SW480 (cell line): ENCODE measurements at places on chromosomes 11 and 22.

GRCh38 chr22:17954200-17954859 is 70.0 kb downstream of the MICAL3 start:
- no peak for DNase-seq

GRCh38 chr11:76690736-76691135 is 20.2 kb upstream of the LRRC32 start:
- DNase-seq = no peak

DNA sequence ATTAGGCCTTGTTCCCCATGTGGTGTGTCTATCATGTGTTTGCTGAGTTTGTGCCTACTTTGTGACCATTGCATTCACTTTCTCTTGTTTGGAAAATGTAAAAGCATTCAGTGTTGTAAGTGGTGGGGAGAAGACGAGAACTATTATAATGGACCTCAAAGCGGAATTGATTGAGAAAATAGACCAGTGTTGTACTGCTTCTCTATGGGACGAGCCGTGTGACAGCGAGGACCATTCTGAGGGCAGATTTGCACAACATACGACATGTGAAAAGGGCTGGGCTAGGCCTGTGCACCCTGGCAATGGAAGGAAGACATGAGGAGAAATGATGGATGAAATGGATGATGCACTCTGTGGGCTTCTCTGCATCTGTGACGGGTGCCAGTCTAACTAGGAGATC is 233.5 kb downstream of the DSCAML1 start:
- no peak for DNase-seq

GRCh38 chr11:31714840-31715239 is 96.3 kb downstream of the PAX6 start:
- no peak for DNase-seq

- DNase-seq = peak; percentile 52
Measured at GRCh38 chr11:72812967-72813739, 1.1 kb upstream of the ATG16L2 start.

DNA sequence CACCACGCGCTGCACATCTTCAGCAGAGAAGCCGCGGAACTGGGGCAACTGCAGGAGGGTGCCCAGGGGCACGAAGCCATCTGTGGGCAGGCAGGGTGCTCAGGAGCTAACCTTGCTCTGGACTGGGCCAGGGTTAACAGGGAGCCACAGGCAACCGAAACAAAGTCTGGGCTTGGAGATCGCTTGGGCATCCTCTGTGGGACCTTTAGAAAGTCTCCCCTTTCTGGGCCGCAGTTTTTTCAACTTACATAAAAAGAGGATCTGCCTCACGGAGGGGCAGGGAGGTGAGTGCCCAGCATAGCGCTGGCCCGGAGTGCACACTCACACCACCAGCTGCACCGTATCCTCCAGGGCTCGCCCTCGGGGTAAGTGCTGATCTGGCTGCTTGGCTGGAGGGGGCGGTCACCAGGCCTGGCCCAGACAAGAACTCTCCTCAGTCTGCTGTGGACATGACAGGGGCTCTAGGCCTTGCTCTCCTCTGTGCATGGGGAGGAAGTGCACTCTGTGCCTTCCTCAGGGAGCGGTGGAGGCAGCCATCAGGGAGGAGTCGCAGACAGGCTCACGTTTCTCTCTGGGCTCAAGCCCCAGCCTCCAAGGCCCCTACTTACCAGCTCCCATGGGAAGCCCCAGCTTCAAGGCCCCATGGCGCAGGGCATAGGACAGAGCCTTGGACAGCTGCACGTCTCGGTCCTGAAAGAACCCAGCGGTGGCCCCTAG is 937 bp downstream of the TRPT1 start:
- DNase-seq = no peak

- DNase-seq = no peak
Measured at GRCh38 chr11:78993802-78994430, 419.3 kb upstream of the NARS2 start.

- no peak for DNase-seq
Measured at GRCh38 chr22:17103351-17103750, 17.8 kb downstream of the TMEM121B start.

- DNase-seq = no peak
Measured at GRCh38 chr11:88418508-88418907, 81.0 kb upstream of the CTSC start.

DNA sequence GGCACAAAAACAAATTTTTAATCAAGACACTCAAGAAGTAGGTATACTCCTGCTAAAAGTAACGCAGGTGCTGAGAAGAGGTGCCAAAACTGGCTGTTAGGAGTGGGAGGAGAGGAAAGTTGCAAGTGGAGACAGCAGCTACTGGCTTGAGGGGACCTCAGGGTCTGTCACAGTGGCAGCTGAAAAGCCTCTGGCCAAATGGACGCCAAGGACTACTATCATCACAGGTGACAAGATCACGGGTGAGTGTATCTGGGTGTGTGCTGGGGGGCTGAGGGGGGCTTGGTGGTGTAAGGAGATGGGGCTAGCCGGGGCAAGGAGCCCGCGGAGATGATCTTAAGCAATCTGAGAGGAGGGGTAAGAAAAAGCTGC is 687 bp downstream of the ZNF202 start:
- DNase-seq = no peak

DNA sequence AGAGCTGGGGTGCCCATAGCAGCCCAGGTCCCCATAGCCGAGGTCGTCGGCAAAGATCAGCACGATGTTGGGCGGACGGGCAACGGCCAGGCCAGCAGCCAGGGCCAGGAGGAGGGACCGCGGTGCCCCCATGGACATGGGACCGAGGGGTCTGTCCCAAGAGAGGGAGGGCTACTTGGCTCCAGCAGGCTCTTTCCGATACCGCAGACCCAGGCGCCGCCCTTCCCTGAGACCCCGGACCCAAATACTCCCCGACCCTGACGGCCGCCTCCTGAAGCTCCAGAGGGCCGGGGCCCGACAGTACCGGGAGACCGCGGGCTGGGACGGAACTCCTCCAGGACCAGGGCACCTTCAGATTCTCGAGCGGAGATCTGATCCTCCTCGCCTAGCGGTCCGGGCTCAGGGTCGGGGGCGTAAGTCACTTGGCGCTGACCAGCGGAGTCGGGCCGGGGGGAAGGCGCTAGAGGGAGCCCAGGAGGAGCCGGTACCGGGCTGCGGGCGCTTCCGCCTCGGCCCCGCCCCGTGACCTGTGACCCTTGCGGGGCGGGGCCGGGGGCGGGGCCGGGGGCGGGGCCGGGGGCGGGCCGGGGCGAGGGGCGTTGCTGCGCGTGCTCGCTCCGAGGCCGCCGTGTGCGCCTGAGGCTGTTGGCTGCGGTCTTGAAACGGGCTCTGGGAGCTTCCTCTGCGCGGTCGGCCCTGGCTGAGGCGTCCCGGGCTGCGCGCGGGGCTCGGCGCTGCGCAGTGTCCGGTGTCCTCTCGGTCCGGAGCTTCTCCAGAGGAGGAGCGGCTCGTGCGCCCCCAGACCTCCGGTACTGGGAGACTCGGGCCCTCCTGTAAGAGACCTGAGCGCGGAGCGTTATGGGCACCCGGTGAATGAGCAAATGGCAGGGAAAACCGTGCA is at the start of gene ARSA:
Gene ARSA, minus strand, starts transcription at position 511 of the 901 bp plus-strand sequence. Its CDS starts 373 bp downstream, at position 138.
- peak; percentile 77 for DNase-seq

DNA sequence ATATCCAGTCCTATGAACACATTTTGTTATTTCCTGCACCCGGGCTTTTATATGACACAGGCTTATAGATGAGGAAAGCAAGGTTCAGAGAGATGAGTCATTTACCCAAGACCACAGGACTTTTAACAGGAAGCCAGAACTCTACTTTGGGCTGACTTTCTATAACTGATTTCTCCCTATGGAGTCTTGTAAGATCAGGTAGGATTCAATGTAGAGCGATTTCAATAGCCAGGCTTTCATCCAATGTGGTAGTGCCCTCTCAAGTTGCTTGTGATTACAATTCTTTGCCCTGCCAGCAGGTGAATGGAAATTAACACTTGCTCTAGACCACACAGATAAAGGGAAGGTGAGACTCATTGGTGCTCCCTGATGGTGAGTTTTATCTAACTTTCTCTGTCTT is 378.3 kb downstream of the INSC start:
- DNase-seq = peak; percentile 63

DNA sequence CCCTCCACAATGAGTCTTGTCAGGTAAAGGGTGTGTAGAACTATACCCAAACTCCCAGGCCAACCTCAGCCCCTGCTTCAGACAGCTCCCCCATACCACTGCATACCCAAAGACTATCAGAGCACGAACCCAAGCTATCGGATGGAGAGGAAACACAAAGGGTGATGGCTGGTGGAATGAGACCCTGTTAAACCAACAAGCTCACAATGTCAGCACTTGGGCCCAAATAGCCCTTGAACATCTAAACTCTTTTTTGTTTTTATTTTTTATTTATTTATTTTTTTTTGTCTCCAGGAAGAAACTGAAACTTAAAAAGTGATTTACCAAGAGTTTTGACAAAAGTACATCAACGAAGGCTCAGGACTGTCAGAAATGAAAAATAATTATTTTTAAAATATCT is 10.6 kb downstream of the DGCR2 start:
- no peak for DNase-seq

- peak; percentile 28 for DNase-seq
Measured at GRCh38 chr11:16883174-16883573, 131.0 kb downstream of the PLEKHA7 start.

DNA sequence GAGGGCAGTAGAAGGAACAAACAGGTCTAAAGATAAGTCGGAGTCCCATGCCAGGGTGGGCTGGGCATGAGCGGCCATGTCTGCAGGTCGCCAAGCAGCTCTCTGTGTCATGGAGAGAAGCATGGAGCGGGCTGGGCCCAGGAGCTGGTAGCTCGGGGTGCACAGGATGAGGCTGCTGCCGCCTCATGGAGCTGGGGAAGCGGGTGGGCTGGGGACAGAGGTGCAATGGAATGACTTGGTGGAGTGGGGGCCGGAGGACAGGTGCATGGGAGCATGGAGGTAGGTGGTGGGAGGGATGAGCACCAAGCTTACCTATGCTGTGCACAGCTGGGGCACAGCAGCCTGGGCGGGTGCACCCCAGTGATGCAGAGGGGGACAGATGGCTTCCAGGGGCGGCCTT is 3.6 kb downstream of the NRXN2 start:
- no peak for DNase-seq

GRCh38 chr11:74784234-74784633 is 35.6 kb downstream of the RNF169 start:
- no peak for DNase-seq

GRCh38 chr11:127601578-127601977 is 601.0 kb upstream of the KIRREL3 start:
- no peak for DNase-seq

DNA sequence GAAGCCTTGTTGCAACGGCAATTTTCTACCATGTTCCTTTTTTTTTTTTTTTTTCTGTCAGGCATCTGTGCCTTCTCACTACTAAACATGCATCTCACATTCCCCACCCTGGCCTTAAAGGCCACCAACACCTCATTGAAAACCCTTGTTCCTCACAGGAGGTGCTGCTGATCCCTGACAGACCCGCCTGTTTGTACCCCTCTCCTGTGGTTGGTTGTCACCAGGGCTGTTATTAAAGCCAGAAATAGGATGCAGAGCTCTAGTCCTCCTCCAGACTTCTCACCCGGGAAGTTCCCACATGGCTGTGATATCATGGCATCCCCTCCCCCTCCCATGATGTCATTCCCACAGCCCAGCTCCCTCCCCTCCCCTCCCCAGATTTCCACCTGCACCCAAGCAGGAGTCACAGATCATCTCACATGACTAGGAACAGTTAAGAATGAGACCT is 302.8 kb upstream of the NCAM1 start:
- no peak for DNase-seq

DNA sequence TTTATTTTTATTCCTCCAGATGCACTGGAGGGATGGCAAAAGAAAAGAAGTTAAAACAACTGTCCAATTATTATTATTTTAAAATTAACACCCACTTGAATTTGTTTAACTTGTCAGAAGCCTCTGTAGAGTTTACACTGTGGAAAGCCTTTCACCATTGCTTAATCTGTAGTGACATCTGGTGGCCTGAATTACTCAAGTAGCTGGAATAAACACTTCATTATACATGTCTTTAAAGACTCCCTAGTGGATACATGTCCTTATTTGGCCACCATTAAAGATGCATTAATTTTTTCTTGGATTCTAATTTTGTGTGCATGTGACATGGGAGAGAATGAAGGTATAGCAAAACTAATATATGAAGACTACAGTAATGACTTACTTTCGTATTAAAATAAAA is 1496.5 kb downstream of the FAM181B start:
- peak; percentile 60 for DNase-seq

- no peak for DNase-seq
Measured at GRCh38 chr11:99585606-99586005, 564.9 kb downstream of the CNTN5 start.
